ENCODE measurements at places on chromosomes 3 and 15.

- no peak for DNase-seq
Measured at GRCh38 chr3:174784206-174784934, 74.8 kb upstream of the NAALADL2 start.

DNA sequence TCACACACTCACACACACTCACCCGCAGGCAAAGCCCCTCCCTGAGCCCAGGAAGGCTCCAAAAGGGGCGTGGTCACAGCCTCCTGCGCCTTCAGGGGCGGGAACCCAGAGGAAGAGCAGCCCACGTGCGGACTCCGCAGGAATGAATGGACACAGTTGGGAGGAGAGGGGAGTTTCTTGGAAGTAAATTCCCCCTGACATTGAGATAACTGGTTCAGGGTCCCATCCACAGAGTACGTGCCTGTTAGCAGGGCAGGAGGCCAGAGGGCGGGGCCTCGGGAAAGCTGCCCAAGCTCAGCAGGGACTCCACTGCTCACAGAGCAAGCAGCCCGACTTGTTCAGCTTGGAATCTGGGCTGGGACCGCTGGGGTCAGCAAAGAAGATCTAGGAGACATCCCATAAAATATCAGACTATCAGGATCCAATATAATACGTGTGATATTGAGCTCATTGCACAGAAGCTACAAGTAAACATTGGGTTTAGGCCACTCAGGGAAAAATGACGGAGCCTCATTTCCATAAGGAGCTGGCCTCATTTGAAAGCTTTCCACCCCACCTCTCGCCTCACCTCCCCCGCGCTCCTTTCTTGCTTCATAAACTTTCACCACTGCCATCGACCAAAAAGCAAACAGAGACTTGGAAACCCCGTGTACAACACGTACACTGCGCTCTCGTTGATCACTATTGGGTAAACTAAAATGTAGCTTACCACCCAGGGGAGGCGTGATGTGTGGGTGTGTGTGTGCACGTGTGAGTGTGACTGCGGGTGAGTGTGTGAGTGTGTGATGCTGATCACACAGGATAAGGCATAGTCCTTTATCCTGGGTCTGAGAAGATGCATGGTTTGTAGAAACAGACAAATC, 36.0 kb downstream of the TM2D3 start:
- DNase-seq, result peak; percentile 92

- DNase-seq, result no peak
Measured at GRCh38 chr3:172102123-172102882, 62.9 kb downstream of the FNDC3B start.

DNA sequence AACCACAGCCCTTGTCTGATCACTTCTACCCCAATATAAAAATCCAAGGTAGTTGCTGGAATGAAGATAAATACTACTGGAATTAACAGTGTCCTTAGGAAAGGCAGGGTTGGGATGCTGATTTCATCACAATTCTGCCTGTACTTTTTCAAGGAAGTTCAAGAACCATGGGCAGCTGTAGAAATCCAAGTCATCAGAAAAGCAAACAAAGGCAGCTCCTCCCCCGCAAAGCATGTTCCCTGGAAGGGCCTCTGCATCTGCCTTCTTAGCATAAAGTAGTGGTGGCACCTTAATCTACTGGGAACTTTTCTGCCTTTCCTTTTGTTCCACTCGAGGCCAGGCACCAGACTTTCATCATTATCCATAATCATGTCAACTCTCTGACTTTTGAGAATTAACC, 54.4 kb downstream of the ERC2 start:
- no peak for DNase-seq

- DNase-seq, result no peak
Measured at GRCh38 chr15:89972085-89972484, 29.0 kb upstream of the ZNF710 start.

DNA sequence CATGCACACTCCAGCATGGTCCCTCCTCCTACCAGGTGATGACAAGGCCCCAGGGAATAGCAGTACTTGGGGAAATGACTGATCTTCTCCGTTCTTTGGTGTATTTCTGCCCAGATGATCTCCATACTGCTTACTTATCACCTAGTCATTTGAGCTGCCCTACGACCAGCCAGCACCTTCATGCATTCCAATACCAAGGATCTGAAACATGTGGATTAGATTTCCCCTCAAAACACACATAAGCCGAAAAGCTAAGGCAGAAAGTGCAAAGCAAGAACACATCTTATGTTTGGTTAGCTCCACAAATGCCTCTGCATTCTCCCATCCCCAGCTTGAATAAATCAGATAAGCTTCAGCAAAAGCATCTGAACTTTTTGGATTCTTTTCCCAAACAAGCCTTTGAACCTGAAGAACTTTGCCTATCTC, 64.8 kb upstream of the BCL6 start:
- no peak for DNase-seq

GRCh38 chr15:61598655-61599054, 369.6 kb upstream of the RORA start:
- no peak for DNase-seq

GRCh38 chr15:49946681-49947080, 172.4 kb downstream of the ATP8B4 start:
- no peak for DNase-seq

- DNase-seq, result no peak
Measured at GRCh38 chr3:119726909-119727308, 24.1 kb downstream of the CFAP91 start.

- no peak for DNase-seq
Measured at GRCh38 chr3:194984622-194985021, 286.3 kb downstream of the XXYLT1 start.

- no peak for DNase-seq
Measured at GRCh38 chr3:155805204-155805801, 775 bp downstream of the C3orf33 start.

DNA sequence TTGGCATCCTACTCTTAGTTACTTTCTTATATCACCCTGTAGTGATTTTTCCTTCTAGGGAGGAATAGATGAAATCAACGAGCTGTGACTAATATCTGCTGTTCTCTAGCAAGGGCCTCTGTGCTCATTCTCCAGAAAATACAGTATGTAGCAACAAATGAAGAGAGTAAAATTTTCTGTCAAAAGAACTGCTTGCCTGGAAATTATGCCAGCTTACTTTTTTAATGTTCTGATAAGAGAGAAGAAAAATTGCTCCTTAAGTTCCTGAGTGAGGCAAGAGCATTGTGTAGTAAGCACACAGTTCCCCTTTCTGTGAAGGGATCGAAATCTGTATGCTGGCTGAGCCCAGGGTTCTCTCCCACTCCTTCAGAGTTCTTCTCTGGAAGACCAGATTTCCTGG, 51.4 kb upstream of the GK5 start:
- peak; percentile 34 for DNase-seq

DNA sequence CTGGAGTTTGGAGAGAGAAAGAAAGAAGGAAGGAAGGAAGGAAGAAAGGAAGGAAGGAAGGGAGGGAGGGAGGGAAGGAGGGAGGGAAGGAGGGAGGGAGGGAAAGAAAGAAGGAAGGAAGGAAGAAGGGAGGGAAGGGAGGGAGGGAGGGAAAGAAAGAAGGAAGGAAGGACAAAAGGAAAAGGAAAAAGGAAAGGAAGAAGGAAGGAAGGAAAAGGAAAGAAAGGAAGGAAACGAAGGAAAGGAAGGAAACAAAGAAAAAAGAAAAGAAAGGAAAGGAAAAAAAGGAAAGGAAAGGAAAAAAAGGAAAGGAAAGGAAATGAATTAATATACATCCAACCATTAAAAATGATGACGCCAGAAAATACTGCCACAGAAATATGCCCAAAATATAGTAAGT, 18.7 kb upstream of the OR4F6 start:
- no peak for DNase-seq

- DNase-seq, result peak; percentile 74
Measured at GRCh38 chr3:46675843-46676567, 17.5 kb downstream of the ALS2CL start.

DNA sequence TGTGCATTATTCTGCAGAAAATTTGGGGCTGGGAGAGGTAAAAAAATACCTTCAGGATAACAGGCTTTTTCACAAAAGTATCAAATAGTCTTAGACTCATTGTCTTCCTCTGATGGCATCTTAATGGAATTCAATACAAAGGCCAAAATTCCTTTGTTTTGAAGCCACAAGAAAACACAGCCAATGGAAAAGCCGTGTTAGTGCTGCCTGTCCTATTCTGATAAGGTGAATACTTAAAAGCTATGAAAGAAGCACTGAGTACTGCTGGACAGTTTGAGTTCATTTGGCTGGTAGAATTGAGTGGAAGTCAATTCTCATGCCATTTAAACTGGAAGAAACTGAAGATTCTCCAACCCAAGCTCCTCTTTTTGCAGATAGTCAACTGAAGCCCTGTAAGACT, 395.3 kb upstream of the TPRG1 start:
- DNase-seq, result peak; percentile 62

GRCh38 chr15:100572362-100572983, 29.5 kb downstream of the LINS1 start:
- DNase-seq, result peak; percentile 20

DNA sequence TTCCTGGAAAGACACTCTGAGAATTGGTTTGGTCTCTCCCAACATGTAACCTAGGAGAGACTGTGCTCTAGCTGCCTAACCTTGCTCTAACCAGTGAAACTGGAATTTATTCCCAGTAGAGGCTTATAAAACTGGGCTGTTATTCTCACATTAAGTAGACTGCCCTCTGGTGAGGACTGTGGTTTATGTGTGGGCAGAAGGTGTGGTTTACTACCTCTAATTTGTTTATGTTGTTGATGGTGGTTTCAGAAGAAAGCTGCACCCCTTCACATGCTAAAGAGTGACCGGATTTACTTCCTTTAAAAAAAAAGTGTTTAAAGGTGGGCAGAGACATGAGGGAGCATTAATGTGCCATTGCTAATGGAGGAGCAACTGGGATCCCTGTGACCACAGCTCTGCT, 273.2 kb downstream of the MECOM start:
- DNase-seq, result no peak

All from AG20443 (cell line).